CD8-positive, alpha-beta memory T cell (primary cell): ENCODE measurements at places on chromosomes 5 and 9. TPM values are rescaled to one million over a fixed set of nuclear protein-coding genes. Genes with fewer than 3 reads are reported as not detected.
A peak's percentile ranks its signal among the peaks of the same experiment; 100 is the strongest.

GRCh38 chr5:73135021-73135420, 14.6 kb downstream of the TMEM171 start:
- no peaks in the 10 kb centered on the region for H3K36me3 ChIP-seq
- H3K4me1 ChIP-seq = no peaks in the 10 kb centered on the region
- H3K4me3 ChIP-seq = no peak overlapping the region
- H3K27ac ChIP-seq = no peak overlapping the region

- no peaks in the 10 kb centered on the region for H3K27me3 ChIP-seq
- peak; percentile 19 for DNase-seq
- peaks cover 57% of the 10 kb centered on the region for H3K4me1 ChIP-seq
- H3K36me3 ChIP-seq = no peaks in the 10 kb centered on the region
- H3K4me3 ChIP-seq = peak overlapping the region; percentile 9
Measured at GRCh38 chr5:55096861-55097260, 5.6 kb upstream of the GZMA start.

DNA sequence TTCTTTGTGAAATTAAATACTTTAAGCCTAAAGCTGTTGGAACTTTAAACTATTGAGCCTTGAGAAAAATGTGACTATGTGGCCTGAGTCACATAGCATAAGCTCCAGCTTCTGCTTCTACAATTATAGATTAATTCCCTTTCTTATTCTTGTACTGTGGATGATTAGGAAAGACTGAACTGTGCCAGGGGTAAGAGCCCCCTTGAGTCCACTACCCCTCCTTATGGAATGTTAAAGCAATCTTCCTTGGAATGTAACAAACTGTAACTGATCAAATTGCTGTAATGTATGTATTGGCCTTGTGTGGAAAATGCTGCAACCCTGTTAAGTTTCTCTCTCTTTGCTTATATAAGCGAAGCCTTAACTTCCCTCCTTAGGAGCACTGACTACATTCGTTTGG, 273.2 kb downstream of the FAM170A start:
- no peak for DNase-seq
- no peaks in the 10 kb centered on the region for H3K27me3 ChIP-seq
- H3K4me1 ChIP-seq = no peaks in the 10 kb centered on the region
- no peak overlapping the region for H3K27ac ChIP-seq
- no peaks in the 10 kb centered on the region for H3K36me3 ChIP-seq

- H3K4me1 ChIP-seq = no peaks in the 10 kb centered on the region
- DNase-seq = no peak
- no peak overlapping the region for H3K27ac ChIP-seq
- no peak overlapping the region for H3K4me3 ChIP-seq
- H3K36me3 ChIP-seq = no peaks in the 10 kb centered on the region
Measured at GRCh38 chr5:82142928-82143577, 135.1 kb downstream of the RPS23 start.

GRCh38 chr9:133659516-133659915, 23.4 kb downstream of the DBH start:
- peaks cover 36% of the 10 kb centered on the region for H3K4me1 ChIP-seq
- no peak for DNase-seq
- peaks cover 5% of the 10 kb centered on the region for H3K27me3 ChIP-seq

DNA sequence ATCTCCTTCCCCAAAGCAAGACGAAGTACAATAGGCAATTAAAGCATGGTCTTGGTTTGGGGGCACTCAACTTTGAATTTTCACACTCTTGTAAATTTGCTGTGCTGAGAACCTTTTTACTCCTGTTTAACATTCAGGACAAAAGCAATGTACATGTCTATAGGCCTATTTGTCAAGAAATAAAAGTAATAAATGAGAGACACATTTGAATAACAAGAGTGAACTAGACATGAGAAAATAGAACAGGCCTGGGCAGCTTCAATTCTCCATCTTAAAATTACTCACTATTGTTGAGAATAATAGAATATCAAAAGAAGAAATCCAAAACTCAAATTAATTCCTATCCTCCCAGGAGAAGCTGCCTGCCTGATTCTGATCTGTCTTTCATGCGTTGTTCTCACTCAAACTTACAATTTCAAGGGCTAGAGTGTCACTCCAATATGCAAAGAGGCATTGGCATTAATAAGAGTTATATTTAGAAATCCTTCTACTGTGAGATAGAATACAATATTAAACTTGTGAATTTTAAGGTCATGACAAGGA, 192.9 kb upstream of the CCNG1 start:
- no peaks in the 10 kb centered on the region for H3K27me3 ChIP-seq
- no peaks in the 10 kb centered on the region for H3K4me1 ChIP-seq
- DNase-seq = no peak

- H3K4me3 ChIP-seq = no peak overlapping the region
- DNase-seq = no peak
- no peaks in the 10 kb centered on the region for H3K27me3 ChIP-seq
- no peaks in the 10 kb centered on the region for H3K36me3 ChIP-seq
- no peak overlapping the region for H3K27ac ChIP-seq
Measured at GRCh38 chr9:133247632-133248031, 27.4 kb downstream of the ABO start.

- H3K27me3 ChIP-seq = no peaks in the 10 kb centered on the region
- no peak overlapping the region for H3K4me3 ChIP-seq
- H3K4me1 ChIP-seq = no peaks in the 10 kb centered on the region
- no peak for DNase-seq
Measured at GRCh38 chr9:1979741-1980367, 35.3 kb upstream of the SMARCA2 start.

DNA sequence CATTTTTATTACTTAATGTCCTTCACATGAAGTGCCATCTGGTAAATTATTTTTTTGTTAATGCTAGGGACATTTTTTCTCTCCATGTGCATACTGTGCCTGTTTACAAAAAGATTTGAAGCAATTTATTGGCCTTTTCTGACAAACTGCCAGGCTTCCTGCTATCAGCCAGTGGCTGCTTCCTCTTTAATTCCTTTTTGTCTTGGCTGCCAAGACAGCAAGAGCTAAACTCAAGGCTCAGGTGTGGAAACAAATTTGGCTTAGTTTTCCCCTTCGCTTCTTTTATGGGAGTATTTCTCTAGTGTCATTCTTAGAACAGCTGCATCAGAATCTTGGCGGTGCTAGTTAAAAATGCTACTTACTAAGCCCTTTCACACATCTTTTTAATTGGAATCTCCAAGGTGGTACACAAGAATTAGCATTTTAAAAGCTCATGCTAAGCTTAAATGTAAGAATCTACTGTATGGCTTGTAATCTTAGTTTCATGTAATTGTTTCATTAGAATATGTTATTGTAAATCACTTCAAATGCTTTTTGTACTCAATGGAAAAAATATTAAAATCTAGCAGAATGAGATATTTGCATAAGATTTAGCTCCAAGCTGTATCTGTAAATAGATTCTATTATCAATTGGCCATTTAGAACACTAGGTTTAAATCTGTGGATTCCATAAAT, 134.2 kb upstream of the RASGRF2 start:
- no peaks in the 10 kb centered on the region for H3K4me1 ChIP-seq
- H3K27me3 ChIP-seq = no peaks in the 10 kb centered on the region
- no peak overlapping the region for H3K4me3 ChIP-seq
- no peak overlapping the region for H3K27ac ChIP-seq

- no peaks in the 10 kb centered on the region for H3K36me3 ChIP-seq
- H3K27me3 ChIP-seq = no peaks in the 10 kb centered on the region
- no peak for DNase-seq
Measured at GRCh38 chr9:127837346-127837745, 17.1 kb downstream of the ENG start.

DNA sequence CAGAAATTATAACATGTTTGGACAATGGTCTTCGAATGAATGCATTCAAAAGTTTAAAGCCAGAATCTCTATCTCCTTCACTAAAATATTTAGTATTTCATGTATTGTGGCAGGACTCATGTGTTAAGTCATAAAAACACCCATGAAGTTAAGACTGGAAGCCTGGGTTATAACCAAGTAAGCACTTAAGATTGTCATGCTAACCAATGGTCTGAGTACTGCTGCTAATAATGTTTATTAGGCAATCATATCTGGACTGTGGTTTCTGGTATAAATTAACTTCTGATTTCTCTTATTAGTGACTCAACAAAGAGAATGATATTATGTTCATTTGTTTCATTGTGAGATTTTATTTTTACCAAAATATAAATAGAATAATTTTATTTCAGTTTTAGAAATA, 297.9 kb upstream of the EDIL3 start:
- H3K4me3 ChIP-seq = no peak overlapping the region
- H3K27ac ChIP-seq = no peak overlapping the region
- H3K36me3 ChIP-seq = no peaks in the 10 kb centered on the region
- DNase-seq = no peak

DNA sequence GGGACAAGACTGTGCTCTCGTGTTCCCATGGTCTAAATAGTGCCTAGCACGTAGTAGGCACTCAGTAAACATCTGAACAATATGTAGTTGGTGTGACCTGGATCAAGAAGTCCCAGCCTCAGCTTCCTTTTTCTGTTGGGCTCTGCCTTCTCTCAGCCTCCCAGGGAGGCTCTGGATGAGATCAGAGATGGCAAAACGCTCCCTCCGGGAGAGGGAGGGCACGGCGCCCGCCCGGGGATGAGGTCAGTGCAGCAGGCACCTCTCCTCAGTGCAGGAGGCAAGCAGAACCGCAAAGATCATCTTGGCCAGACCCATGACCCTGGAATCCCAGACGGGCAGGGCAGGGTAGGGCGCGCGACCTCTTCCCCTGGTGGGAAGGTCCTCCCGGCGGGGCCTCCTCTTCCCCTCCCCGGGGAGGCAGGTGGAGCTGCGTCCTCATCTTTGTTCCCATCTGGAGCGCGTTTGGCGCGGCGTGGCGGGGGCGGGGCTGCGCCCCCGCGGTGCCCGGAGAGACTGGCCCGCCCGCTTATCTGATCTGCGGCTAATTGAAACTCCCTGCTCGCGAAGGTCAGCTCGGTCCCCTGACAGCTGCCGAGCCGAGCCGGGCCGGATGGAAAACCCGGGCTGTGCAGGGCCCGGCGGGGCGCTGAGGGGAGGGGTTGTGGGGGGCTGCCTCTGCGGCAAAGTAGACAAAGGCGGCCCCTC, 60.9 kb downstream of the CXXC5 start:
- DNase-seq = no peak
- no peaks in the 10 kb centered on the region for H3K36me3 ChIP-seq
- H3K4me1 ChIP-seq = peaks cover 32% of the 10 kb centered on the region

- H3K27me3 ChIP-seq = no peaks in the 10 kb centered on the region
- peak overlapping the region; percentile 51 for H3K27ac ChIP-seq
- H3K36me3 ChIP-seq = no peaks in the 10 kb centered on the region
- peak overlapping the region; percentile 44 for H3K4me3 ChIP-seq
- H3K4me1 ChIP-seq = peaks cover 17% of the 10 kb centered on the region
Measured at GRCh38 chr5:179906294-179906794, 1.4 kb downstream of the TBC1D9B start.

GRCh38 chr5:68838157-68838718, 255.6 kb upstream of the SLC30A5 start:
- no peak overlapping the region for H3K4me3 ChIP-seq
- H3K4me1 ChIP-seq = no peaks in the 10 kb centered on the region
- DNase-seq = no peak
- H3K27me3 ChIP-seq = no peaks in the 10 kb centered on the region

- no peak overlapping the region for H3K27ac ChIP-seq
- H3K27me3 ChIP-seq = no peaks in the 10 kb centered on the region
- DNase-seq = no peak
- H3K4me3 ChIP-seq = no peak overlapping the region
Measured at GRCh38 chr5:118593003-118593328, 395.4 kb downstream of the DTWD2 start.

GRCh38 chr5:3212869-3213268, 382.8 kb upstream of the IRX1 start:
- H3K27me3 ChIP-seq = no peaks in the 10 kb centered on the region
- DNase-seq = no peak
- H3K4me1 ChIP-seq = no peaks in the 10 kb centered on the region
- H3K36me3 ChIP-seq = no peaks in the 10 kb centered on the region
- no peak overlapping the region for H3K4me3 ChIP-seq

GRCh38 chr9:98444601-98445000, 189.2 kb upstream of the TBC1D2 start:
- H3K27ac ChIP-seq = no peak overlapping the region
- no peaks in the 10 kb centered on the region for H3K27me3 ChIP-seq
- H3K4me1 ChIP-seq = no peaks in the 10 kb centered on the region

- H3K4me1 ChIP-seq = no peaks in the 10 kb centered on the region
- no peak for DNase-seq
- H3K27me3 ChIP-seq = no peaks in the 10 kb centered on the region
- H3K36me3 ChIP-seq = no peaks in the 10 kb centered on the region
Measured at GRCh38 chr5:27708534-27708933, 670.1 kb upstream of the CDH9 start.

- H3K36me3 ChIP-seq = no peaks in the 10 kb centered on the region
- DNase-seq = no peak
- H3K27ac ChIP-seq = no peak within 1 kb of the TSS
- no peaks in the 10 kb centered on the region for H3K27me3 ChIP-seq
- H3K4me3 ChIP-seq = peak within 1 kb of the TSS; percentile 26
Measured at GRCh38 chr5:178895615-178896571, at the start of gene ZFP2. TSS of gene ZFP2 (plus strand) at chr5:178895913. CDS start at chr5:178931314, 35,401 bp downstream.

GRCh38 chr5:129670957-129671500, 76.9 kb upstream of the MINAR2 start:
- H3K4me3 ChIP-seq = no peak overlapping the region
- no peaks in the 10 kb centered on the region for H3K36me3 ChIP-seq

DNA sequence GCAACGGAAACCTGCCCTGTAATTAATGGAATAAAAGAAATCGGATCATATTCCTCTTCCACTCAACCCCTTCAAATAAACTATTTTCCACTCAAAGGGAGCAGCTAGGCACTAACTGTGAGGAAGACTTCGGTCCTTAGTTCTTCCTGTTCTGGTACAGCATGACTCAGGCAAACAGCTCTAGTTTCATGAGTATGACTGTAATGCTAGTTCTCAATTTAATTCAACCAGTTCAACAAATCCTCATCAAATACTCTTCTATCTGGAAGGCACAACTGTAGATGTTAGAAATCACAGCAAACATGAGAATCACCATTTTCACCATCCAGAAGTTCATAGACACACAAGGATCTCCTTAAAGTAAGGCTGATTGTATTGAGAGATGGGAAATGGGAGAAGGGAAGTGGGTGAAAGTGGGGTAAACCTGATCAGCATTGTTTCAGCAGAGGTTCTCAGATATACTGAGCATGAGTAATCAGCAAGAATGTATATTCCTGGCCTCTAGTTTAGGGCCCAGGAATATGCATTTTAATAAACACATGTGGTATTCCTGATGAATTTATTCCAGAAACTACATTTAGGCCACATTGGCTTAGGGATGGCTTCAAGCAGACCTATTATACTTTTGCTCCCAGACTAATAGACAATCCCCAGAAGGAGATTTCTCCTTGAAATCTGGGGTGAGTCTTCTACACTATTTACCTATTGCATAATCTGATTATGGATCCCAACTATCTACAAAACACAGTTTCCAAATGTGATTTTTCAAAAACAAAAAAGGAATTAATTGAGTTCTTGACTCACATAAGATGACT, 141.1 kb upstream of the SLC12A2 start:
- no peak overlapping the region for H3K4me3 ChIP-seq
- DNase-seq = no peak
- H3K36me3 ChIP-seq = no peaks in the 10 kb centered on the region
- H3K27ac ChIP-seq = no peak overlapping the region
- H3K4me1 ChIP-seq = no peaks in the 10 kb centered on the region
- H3K27me3 ChIP-seq = no peaks in the 10 kb centered on the region

Gene GRM6
- not detected for total RNA-seq

Gene SPEF2
- total RNA-seq = 6.8 TPM

Gene ORM2
- total RNA-seq = not detected

Gene IL9
- total RNA-seq = 13.0 TPM

Gene ENTREP1
- total RNA-seq = not detected

Gene WNT8A
- total RNA-seq = not detected

Gene ADAM19
- total RNA-seq = 26.8 TPM

Gene RNF208
- total RNA-seq = 3.3 TPM

Gene SLC23A1
- not detected for total RNA-seq

Gene SPINK5
- total RNA-seq = not detected

Gene ATP6V0E1
- total RNA-seq = 171 TPM

Gene NFX1
- 45.6 TPM for total RNA-seq

Gene FAXDC2
- not detected for total RNA-seq
